Parietal lobe (tissue), 2 donors: ENCODE measurements at places on chromosomes 6 and 20. TPM values are rescaled to one million over a fixed set of nuclear protein-coding genes. Genes with fewer than 3 reads are reported as not detected.

Gene MEI4
- 0.31 TPM for total RNA-seq

Gene GTSF1L
- total RNA-seq = not detected

Gene XKR7
- 18.2 TPM for total RNA-seq

Gene RAD21L1
- total RNA-seq = not detected

Gene LAMA4
- total RNA-seq = 26.0 TPM

Gene PRL
- total RNA-seq = not detected

Gene SLC35D3
- total RNA-seq = not detected

Gene ATP6V1G2
- 58.8 TPM for total RNA-seq

Gene MAS1
- total RNA-seq = 0.31 TPM

Gene KCNK16
- total RNA-seq = not detected

Gene COL19A1
- 4.7 TPM for total RNA-seq

Gene KCNK5
- not detected for total RNA-seq

Gene NR2E1
- total RNA-seq = 13.5 TPM

Gene RRBP1
- total RNA-seq = 7.5 TPM

Gene MCCD1
- not detected for total RNA-seq
